ENCODE measurements at places on chromosomes 12 and 14.
A peak's percentile ranks its signal among the peaks of the same experiment; 100 is the strongest.

GRCh38 chr12:79057540-79057939, 193.0 kb downstream of the SYT1 start:
- peak; percentile 4 for DNase-seq

GRCh38 chr14:95523051-95523814, 6.8 kb upstream of the SYNE3 start:
- DNase-seq = no peak

- no peak for DNase-seq
These were observed 75.2 kb upstream of the SCAF11 start for GRCh38 chr12:46065412-46066166.

DNA sequence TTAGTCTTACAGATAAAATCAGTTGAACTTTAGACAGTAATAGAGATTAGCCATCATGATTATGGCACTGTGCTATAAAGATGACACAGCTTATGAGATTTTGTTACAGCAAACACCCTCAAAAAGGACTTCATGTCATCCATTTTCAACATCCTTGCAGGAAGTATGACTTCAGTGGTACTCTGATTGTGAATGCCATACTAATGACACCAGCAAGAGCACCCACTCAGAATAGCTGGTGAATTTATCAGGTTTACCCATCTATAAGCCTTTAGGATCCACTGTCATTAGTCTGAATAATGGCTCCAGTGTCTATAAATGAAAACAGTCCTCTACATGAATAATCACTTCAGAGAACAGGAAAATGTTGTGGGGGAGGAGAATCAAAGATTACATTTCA, 615.2 kb downstream of the RPS29 start:
- peak; percentile 9 for DNase-seq

DNA sequence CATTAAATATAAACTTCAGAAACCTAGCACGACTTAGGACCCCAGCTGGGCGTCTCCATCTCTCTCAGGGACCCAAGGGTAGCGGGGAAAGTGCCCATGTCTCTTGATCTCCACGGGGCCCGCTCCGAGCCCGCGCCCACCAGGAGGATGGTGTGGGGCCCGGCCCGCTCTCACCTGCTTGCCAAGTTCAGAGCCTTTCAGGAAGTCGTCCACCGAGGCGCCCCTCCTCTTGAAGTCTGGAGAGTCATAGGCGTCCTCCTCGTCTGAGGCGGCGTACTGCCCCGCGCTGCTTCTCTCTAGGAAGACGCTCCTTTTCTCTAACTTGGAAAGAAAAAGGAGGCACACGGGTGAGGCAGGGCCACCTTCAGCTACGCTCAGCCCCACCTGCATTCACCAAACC, 96.9 kb downstream of the PIWIL1 start:
- no peak for DNase-seq

Data from M059J (cell line).